Aorta (tissue), 5 donors: ENCODE measurements at places on chromosomes 12 and 14. TPM values are rescaled to one million over a fixed set of nuclear protein-coding genes. Genes with fewer than 3 reads are reported as not detected.

C3AR1 gene
- 39.8 TPM for total RNA-seq

DNA sequence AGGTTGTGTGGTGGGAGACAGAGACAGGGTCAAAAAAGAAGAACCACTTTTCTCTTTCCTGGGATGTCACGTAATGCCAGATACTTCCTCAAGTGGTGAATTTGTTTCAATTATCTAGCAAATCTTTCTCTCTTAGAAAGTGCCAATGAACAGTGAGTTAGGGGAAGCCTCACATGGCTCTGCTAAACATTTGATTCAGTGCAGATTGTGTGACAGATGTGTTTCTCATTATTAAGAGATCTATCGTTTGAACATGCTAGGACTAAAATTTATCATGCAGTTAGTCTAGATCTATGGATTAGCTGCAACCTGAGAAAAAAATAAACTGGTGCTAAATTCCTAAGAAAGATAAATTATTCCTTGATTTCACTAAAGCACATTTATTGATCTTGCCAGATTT lies 247.8 kb downstream of the MDGA2 start:
- no peak for DNase-seq

SP1 gene
- total RNA-seq = 63.3 TPM

DNA sequence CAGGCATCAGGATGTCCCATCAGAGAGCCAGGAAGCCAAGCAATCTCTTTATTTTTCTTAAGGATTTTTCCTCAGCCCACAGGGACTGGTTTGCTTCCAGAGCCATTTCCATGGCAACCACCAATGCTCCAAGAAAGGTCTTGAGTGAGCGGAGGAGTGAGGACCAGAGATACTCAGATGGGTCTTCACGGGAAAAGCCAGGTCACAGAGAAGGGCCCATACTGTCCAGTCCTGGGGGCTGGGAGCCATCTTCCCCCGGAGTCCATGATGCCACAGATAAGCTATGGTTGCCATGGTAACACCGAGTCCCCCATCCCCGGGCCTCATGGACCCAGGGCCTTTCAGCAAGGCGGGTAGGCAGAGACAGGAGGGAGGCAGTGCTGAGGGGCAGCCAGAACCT lies 28.6 kb downstream of the CMKLR1 start:
- DNase-seq = no peak

GRCh38 chr12:49537231-49537751 lies 1.5 kb upstream of the KCNH3 start:
- DNase-seq = peak; percentile 64

GRCh38 chr12:26937443-26937862 lies 328 bp downstream of the INTS13 start:
- no peak for DNase-seq

- DNase-seq = no peak
Measured at GRCh38 chr12:52360663-52361271, 6.5 kb downstream of the KRT85 start.

ACTN1 gene
- total RNA-seq = 1,590 TPM

DNA sequence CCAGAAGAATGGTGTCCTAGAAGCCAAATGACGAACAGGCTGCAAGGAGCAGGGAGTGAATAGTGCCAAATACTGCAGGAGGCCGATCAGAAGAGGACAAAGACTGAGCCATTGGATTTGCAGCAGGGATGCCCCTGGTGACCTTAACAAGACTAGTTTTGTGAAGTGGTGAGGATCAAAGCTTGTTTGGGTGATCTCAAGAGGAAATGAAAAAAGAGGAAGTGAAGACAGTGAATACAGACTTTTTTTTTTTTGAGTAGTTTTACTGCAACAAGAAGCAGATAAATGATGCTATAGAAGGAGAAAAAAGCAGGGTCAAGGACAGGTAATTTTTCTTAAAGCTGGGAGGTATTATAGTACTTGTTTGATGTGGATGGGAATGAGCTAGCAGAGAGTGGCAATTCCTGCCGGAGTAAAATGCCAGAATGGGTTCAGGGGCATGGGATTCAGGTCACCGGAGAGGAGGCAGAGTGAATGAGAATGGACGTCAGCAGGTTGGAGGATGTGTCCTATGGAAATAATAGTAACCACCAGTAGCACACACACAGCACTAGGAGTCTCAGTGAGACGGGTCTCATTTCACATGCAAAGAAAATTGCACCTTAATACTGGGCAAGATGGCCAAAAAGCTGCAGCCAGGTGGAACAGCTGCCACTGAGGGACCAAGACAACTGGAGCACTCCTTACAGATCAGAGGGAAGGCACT lies 345.8 kb upstream of the CCDC196 start:
- no peak for DNase-seq

GRCh38 chr12:54388237-54389133 lies 4.0 kb upstream of the ZNF385A start:
- peak; percentile 52 for DNase-seq

GRCh38 chr14:88791252-88791621 lies 1.5 kb downstream of the EML5 start:
- no peak for DNase-seq

NDRG2 gene
- 107 TPM for total RNA-seq

TEX22 gene
- total RNA-seq = 1.2 TPM

GRCh38 chr12:13405961-13406703 lies 209.6 kb downstream of the EMP1 start:
- DNase-seq = no peak

DNA sequence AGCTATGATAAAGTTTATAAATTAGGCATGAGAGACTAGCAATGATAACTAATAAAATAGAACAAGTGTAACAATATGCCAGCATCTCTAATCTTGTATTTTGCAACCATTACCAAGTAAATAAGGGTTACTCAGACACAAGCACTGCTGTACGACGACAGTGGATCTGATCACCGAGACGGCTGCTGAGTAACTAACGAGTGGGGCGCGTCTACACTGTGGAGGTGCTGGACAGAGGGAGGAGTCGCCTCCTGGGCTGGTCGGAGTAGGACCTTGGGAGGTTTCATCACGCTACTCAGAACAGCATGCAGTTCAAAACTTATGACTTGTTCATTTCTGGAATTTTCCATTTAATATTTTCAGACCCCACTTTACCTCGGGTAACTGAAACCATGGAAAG lies 18.4 kb downstream of the COA8 start:
- no peak for DNase-seq

TAS2R31 gene
- 5.3 TPM for total RNA-seq

DNA sequence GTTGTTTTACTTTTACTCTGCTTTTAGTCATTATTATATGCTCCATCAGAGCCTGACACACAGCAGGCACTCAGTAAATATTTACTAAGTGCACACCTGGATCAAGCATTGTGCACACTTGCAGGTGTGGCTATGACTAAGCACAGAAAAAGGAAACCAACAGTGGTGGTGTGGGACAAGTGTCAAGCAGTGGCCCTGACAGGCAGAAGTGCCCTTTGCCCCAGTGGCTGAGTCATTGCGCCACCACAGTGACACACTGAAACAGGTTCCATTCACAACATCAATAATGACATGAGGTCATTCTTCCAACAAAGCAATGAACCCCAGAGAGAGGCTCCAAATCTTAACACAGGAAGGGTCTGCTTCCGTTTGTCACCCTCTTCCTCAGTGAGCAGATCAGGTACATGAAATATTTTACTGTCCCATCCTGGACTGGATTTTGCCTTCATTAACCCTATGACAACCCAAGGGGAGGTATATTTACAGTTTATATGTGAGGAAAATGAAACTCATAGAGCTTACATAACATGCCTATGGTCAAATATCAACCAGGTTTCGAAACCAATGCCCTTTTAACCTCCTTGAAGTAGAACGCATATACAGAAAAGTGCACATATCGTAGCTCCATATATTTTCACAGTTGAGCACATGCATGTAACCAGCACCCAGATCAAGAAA lies 82.6 kb upstream of the GTF2A1 start:
- no peak for DNase-seq
